Thyroid gland (tissue), 4 donors: ENCODE measurements at places on chromosomes 7 and 10. TPM values are rescaled to one million over a fixed set of nuclear protein-coding genes. Genes with fewer than 3 reads are reported as not detected.

- DNase-seq = no peak
These were observed 15.5 kb downstream of the WDR86 start for GRCh38 chr7:151394076-151395035.

GRCh38 chr7:108395426-108395825, 60.8 kb downstream of the NRCAM start:
- no peak for DNase-seq

DNA sequence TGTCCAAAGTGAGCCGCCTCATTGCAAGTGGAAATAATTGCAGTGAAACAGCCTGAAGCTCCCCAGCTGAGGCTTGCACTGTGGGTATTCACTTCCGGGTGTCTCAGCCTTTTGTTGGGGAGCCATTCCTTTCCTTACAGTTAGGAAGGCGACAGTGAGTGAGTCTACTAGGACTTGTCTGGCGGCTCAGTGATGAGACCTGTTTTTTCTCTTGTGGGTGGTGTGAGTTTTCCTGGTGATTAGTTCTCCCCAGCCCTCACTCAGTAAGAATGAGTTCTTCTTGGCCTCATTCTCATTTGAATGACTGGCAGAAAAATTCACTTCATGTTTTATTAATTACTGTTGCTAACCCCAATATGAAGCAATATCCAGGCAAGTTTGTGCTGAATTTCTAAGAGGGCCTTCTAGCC, 2.6 kb downstream of the PGAM1 start:
- DNase-seq = no peak

- DNase-seq = no peak
These were observed 269.4 kb downstream of the TCF7L2 start for GRCh38 chr10:113219446-113219845.

DNA sequence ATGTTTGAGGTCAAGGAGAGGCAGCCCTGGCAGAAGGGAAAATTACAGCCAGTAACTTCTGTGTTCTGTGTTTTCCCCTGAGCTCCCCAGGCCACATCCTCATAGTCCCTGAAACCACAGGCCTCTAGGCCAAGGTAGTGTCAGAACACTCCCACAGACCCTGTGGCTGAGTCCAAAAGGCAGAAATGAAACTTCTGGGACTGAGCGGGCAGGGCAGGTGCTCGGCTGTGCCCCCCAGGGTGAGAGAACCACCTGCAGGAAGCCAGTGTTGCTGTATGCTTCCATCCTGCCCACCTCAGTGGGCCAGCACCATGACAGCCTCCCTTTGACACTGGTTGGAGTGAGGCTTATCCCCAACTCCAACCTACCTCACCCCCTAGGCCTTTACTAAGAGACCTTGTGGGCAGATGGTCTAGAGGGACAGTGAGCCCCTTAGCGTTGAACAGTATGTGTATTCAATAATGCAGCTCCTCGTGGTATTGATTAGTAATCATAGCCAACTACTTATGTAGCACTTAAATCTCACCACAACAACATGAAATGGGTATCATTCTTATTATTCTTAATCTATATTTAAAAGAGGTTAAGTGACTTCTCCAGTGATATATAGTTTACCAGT, 30.3 kb downstream of the PIK3CG start:
- no peak for DNase-seq

- no peak for DNase-seq
These were observed 26.4 kb downstream of the SLC35B4 start for GRCh38 chr7:134290286-134290685.

DNA sequence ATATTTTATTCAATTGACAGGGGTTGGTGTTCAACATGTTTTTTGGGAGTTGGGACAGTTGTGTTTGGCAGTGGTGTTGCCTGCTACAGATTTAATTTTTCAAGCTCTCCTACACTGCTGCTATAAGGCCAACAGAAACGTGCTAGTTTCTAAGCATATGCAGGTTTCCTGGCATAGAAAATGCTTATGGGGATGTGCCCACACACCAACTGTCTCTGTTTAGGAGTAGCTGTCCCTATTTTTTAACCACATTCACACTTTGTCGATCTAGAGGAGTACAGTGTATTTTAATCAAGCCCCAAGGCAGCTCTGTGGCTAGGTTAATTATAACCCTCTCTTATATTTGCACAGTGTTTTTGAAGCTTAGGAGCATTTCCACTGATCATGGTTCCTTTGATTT, 28.6 kb downstream of the TMEM178B start:
- DNase-seq = no peak

- no peak for DNase-seq
These were observed 192.5 kb upstream of the PPP2R2D start for GRCh38 chr10:131708225-131708880.

- DNase-seq = no peak
These were observed at the start of gene EVX1 for GRCh38 chr7:27242555-27243339. TSS of gene EVX1 (plus strand) at chr7:27242802. CDS start at chr7:27243031, 229 bp downstream.

- DNase-seq = peak; percentile 36
These were observed 32.5 kb upstream of the ERCC6 start for GRCh38 chr10:49571388-49571787.

DNA sequence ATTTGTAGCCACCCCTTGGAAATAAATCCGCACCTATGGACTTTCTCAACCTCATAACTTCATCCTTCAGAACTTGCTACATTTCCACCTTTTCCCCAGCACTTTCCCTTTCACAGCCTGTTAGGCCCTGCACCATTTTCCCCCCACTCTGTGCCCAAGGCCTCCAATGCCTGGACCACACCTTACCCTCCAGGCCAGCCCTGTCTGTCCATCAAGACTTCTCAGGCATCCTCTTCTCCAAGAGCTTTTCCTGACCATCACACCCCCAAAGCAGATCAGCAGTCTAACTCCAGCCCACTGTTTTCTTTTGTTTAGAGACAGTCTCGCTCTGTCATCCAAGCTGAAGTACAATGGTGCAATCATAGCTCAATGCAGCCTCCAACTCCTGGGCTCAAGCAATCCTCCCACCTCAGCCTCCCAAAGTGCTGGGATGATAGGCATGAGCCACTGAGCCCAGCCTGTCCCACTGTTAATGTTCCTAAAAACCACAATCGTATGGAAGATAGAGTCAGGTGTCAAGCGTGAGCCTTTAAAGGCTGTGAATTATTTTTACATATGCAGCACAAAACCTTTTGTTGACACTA, 116.8 kb downstream of the PARD3 start:
- DNase-seq = no peak

GRCh38 chr10:86350897-86351296, 15.7 kb downstream of the GRID1 start:
- DNase-seq = peak; percentile 73

DNA sequence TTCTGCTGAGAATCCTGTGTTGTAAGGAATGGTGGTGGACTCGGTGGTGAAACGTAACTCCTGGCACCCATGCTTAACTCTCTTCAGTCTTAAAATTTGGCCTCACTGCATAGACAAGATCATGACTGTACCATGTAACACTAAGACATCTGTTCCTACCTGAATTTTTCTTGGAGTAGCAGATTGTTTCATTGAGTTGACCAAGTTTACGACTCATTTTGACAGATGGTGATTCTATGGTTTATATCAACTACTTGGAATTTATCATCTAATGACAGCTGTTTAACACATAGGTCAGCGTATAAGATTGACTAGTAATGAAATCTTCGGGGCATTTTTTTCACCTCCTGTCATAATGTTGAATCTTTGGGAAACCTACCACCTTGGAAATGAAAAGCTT, 184.2 kb downstream of the CELF2 start:
- no peak for DNase-seq

DNA sequence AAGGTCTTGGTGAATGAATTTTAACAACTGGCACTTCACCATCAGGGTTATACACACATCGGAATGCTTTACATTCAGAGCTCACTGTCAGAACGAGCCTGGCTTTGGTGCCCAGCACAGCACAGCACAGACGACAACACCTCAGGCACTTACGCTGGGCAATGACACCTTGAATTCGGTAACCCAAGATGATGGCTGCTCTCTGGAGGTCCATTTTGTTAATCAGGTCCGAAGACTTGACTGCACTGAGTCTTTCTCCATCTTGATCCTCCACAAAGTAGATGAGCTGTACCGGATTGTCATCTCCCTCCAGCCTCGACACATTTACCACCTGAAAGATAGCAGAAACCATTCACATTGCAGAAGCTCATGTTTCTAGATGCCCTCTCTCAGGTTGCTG, 82.4 kb downstream of the KIAA1549 start:
- no peak for DNase-seq

- DNase-seq = no peak
These were observed 310.3 kb upstream of the ZNF32 start for GRCh38 chr10:43958964-43959363.

GRCh38 chr10:112535531-112535951, 88.5 kb downstream of the VTI1A start:
- DNase-seq = no peak

GRCh38 chr7:91565499-91566401, 301.5 kb downstream of the FZD1 start:
- DNase-seq = peak; percentile 12

- no peak for DNase-seq
These were observed 89.2 kb upstream of the MKLN1 start for GRCh38 chr7:131238347-131238931.

DNA sequence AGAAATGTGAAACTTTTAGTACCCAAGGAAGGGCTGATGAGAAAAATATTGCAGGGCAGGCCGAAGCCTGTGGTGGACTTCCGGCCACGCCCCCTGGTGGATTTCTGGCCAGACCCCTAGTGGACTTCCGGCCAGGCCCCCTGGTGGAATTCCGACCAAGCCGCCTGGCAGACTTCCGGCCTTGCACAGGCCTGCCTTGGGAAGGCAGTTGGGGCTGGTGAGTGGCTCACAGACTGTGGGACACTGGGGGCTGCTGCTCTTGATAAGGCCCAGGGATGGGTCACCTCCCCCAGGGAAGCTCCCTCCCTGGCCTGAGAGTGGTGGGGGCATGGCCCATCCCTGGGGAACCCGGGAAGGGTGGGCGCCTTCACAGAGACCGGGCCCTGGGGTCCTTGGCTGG, 116.4 kb upstream of the MKI67 start:
- no peak for DNase-seq

DNA sequence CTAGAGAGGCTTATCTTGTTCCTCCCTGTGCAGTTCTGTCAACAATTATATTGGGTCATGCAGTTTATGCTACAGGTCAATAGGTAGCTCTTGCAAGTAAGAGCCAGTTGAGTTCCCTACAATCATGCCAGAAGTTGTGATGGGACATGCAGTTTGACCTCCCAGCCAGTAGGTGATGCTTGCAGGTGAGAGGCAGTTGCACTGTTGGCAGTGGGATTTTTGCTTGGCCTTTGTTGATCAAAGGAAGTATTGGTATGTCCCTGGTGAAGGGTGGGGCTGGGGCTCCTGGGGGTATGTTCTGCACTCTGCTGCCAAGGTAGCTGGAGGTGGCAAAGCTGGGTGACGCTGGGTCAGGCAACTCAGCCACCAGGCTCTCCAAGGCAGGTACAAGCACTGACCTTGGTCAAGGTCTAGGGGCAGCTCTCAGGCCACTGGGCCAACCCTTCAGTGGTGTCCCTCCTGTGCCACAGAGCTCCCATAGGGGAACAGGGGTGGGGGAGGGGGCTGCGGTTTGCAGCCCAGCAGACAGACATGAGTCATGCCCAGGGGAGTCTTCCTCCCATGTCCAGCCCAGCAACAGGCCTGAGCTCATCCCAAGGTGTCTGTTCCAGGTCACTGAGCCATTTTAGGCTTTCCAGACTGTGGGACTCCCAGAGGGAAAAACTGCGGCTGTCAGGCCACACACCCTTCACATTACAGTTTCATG, 43.3 kb downstream of the MEOX2 start:
- DNase-seq = no peak

GRCh38 chr10:94315975-94316464, 46.7 kb downstream of the NOC3L start:
- peak; percentile 22 for DNase-seq

GRCh38 chr10:49276596-49276995, 22.4 kb upstream of the C10orf71 start:
- no peak for DNase-seq

DNA sequence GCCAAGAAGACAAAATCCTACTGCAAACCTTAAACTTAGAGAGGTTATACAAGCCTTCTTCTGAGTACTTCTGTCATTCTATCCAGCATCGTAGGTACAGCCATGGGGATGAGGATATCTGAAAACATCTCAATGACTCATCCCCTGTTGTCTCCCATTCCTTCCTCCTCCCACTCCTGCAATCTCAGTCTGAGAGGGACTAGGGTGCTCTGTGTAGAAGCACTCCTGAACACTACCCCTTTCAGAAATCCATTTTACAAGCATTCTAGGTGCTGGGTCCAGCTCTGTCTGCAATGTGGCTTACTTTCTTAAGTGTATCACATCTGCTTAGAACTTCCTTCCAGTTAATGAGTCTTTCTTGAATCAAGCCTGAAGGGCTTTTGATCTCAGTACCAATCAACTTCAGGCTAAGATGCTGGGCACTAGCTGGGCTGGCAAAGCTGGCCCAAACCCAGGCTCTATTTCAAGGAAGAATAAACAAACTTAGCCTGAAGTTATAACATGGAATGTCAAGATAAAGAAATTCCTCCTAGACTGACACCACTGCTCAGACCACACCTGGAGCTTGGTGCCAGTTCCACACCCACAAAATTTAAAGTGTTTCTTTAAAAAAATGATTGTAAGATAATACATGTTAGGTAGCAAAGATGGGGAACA, 270.3 kb upstream of the AOAH start:
- DNase-seq = peak; percentile 25

GRCh38 chr7:24722386-24723177, 34.7 kb downstream of the GSDME start:
- DNase-seq = no peak

DNA sequence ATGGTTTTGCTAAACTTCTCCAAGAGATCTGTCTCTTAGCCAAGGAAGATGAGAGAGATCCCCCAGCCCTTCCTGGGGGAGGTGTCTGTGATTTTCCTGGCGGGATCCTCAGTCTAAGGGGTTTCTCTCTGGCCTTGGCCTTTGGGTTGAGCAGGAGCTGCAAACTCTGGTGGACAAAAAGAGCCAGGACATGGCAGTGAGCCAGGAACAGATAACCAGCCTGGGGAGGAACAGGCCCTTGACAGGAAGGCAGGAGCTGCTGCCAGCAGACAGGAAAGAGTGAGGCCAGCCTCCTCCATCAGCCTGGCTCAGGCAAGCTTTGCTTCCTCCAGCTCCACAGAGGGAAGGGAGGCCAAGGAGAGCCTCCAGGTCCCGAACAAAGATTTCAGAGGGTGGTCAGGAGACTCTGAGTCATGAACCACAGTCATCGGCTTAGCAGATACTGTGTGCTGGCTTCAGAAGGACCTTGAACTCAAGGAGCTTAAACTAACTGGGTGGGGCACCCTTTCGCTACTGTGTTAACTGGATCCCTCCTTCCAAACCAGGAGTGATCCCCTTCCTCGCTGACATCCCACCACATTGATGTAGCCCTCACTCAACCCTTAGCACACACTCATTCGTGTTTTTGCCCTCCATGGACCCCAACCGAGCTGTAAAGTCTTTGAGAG, 34.7 kb downstream of the DDIT4 start:
- peak; percentile 77 for DNase-seq

CC2D2B gene
- total RNA-seq = 2.0 TPM

LRGUK gene
- 0.67 TPM for total RNA-seq

CYP2E1 gene
- total RNA-seq = 2.0 TPM

OR6V1 gene
- total RNA-seq = not detected

SEMA3D gene
- 105 TPM for total RNA-seq

GDF2 gene
- not detected for total RNA-seq

PTPRZ1 gene
- total RNA-seq = 0.67 TPM

PNLIPRP1 gene
- not detected for total RNA-seq

LARP4B gene
- 113 TPM for total RNA-seq

WNT8B gene
- not detected for total RNA-seq

SOSTDC1 gene
- 2.7 TPM for total RNA-seq

ZEB1 gene
- 67.7 TPM for total RNA-seq

CYP3A4 gene
- total RNA-seq = not detected

CALCR gene
- total RNA-seq = not detected

TMEM273 gene
- total RNA-seq = 13.9 TPM
